ENCODE measurements at places on chromosomes 2 and 18.
A peak's percentile ranks its signal among the peaks of the same experiment; 100 is the strongest.

DNA sequence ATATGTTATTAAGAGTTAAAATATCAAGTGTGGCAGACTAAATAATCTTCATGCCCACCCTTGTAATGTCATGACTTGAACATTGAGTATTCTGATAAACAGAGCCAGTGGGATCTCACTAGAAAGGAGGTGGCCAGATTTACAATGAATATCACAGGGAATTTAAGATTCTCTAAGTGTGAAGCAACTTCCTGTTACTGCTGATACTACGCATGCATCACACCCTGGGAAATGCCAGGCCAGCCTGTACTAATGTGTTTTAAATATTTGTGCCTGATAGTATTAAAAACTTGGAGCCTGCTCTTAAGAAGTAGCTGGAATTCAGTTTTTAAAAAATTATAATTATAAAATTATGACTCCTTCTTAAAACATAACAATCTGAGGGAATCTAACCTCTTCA is 148.3 kb downstream of the LAMA3 start:
- no peak for DNase-seq

DNA sequence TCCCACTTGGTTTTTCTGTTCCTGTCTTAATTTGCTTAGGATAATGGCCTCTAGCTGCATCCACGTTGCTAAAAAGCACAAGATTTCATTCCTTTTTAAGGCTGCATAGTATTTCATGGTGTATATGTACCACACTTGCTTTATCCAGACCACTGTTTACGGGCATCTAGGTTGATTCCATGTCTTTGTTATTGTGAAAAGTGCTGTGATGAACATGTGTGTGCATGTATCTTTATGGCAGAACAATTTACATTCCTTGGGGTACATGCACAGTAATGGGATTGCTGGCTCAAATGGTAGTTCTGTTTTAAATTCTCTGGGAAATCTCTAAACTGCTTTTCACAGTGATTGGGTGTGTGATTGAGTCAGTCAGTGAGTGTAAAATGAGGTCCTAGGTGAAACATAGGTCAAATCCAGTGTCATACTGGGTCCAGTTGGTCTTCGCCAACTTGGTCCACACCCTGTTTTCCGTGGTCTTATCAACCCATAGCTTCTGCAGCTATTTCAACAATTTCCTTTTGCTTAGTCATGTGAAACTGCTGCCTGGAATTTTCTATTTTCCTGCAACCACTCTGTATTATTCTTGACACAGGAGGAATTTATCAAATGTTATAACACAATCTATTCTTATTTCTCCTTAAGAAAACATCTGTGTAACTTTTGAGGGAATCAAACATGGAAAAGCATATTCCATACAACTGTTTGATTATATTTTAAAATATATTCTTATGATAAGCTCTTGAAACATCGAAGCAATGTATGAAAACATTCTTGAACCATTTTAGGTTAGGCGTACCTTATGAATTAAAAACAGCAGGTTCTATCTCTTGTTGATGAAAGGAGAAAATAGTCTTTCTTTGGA is 82.9 kb downstream of the ADCYAP1 start:
- peak; percentile 50 for DNase-seq

- DNase-seq: no peak
Measured at GRCh38 chr2:29105375-29105774, 9.8 kb upstream of the CLIP4 start.

DNA sequence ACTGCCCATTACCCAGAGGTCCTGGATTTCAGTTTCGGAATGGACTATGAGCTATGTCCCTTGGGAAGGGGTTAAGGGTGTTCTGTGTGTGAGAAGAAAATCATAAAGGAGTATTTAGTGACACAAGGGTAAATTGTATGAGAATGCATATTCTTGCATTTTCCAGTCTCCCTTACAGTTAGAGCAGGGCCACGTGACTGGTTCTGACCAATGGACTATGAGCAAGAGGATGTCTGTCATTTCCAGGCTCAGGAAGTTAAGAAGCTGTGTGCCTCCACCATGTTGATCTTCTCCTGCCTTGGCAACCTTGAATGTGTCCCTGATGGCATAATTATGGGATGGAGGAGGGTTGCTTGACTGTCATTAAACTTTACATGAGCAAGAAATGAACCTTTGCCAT is 94.9 kb downstream of the DHRS9 start:
- no peak for DNase-seq

- no peak for DNase-seq
Measured at GRCh38 chr18:43961722-43962121, 684.4 kb upstream of the SYT4 start.

GRCh38 chr2:240584486-240585031 is 2.0 kb upstream of the CAPN10 start:
- peak; percentile 53 for DNase-seq

DNA sequence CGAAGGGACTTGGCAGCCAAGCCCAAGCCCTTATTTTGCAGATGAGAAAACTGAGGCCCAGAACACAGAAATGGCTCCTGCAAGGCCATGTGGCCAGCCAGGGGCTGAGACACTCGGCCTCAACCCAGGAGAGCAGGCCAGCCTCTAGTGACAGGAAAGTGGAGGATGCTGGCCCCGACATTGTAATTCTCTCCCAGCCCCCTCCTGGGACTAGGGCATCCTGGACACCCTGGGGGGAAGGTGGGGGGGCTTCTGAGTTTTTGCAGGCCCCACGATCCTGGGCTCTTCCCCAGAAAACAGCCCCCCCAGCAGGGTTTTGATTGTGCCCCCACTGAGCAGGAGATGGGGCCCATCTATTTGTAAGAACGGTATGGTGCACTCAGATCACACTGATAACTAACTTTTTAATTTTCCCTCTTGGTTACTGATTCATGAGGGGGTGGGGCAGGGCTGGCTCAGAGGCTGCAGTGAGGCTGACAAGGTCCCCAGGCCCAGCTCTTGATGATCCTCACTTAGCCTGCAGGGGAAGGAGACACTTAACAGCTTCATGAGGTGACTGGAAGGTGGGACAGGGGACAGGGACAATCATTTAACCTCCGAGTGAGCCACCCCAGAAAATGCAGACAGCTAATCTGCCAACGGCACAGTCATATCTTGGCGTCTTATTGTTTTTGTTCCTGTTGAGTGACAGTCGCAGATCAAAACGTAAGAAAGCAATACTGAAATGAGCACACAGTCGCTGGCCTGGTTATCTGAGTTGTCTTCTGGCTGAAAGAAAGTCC is 18.9 kb downstream of the SMAD7 start:
- DNase-seq: no peak

- no peak for DNase-seq
Measured at GRCh38 chr18:22260208-22260820, 90.9 kb downstream of the GATA6 start.

- no peak for DNase-seq
Measured at GRCh38 chr2:222319586-222320435, 21.0 kb upstream of the PAX3 start.

GRCh38 chr18:3857544-3857943 is 407.6 kb downstream of the TGIF1 start:
- no peak for DNase-seq

GRCh38 chr2:190574169-190574568 is 39.6 kb upstream of the NEMP2 start:
- DNase-seq: no peak

DNA sequence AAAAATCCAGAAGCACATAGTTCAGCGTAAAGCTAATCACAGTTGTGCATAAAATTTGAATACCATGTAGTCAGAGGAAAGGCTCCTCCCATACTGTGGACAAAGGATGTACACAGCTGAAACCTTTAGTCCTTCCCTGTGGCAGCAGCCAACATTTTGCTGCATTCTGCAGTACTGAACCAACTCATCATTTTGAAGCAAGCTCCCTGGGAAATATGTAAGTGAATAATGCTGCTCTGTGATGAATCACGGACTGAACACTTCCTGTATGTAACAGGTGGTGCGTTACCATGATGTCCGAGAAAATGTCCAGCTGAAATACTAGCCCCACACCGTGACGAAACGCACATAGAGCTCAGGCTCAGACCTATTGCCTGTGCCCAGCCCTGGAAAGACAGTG is 421.1 kb upstream of the RAB12 start:
- no peak for DNase-seq

- no peak for DNase-seq
Measured at GRCh38 chr2:36197181-36197971, 158.2 kb upstream of the CRIM1 start.

- DNase-seq: no peak
Measured at GRCh38 chr2:31334311-31335026, 80.1 kb downstream of the XDH start.

DNA sequence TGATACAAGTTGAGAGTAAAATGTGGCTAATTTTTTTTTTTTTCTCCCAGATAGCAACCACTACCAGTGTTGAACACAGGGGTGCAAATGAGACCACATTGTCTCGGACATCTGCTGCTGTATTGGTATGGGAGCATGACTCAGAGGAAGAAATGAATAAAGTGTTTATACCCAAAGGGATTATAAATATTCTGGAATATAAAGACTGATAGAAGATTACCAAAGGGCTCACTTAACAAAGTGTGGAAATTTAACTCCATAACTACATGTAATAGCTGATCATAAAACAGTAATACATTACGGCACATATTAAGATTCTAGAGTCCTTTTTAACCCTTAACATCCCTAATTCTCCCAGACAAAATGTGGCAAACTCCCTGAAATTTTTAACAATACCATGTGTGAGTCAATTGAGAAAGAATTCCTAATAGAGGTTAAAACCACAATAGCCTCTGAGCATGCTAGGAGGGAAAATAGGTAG is 1023.0 kb upstream of the ACVR2A start:
- no peak for DNase-seq

- no peak for DNase-seq
Measured at GRCh38 chr18:35076135-35076924, 35.1 kb downstream of the MAPRE2 start.

GRCh38 chr2:96772903-96773671 is 12.4 kb downstream of the CNNM4 start:
- DNase-seq: peak; percentile 41

DNA sequence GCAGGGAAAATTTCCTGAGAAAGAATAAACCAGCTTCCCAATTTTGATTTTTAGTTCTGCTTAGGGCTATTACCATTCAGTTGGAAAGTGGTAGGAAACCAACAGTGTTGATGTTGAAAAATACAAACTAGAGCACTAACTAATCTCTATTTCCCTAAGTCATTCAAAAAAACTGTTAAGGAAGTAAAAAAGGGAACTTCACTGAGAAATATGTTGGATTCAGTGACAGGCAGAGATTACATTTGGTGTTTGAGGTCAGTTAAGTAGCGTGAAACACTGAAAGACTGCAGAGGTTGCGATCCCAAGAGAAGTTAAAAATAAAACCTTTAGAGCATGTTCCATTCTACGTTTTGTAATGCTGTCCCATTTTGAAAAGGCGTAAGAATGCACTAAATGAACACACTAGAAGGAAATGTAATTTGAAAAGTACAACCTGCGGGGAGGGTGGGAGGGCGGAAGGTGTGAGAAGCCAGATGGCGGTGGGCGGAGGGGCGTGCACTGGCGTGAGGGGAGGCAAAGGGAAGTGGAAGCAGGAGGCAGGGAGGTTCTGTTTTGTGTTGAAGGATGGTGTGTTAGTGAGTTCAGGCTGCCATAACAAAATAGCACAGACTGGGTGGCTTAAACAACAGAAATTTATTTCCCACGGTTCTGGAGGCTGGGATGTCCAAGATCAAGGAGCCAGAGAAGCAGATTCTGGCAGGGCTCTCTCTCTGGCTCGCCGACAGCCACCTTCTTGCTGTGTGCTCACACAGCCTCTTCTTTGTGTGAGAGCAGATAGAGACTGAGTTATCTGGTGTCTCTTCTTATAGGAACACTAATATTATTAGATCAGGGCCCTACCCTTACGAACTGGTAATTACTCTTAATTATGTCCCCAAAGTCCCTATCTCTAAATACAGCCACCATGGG is 94.3 kb upstream of the KCTD1 start:
- DNase-seq: no peak

DNA sequence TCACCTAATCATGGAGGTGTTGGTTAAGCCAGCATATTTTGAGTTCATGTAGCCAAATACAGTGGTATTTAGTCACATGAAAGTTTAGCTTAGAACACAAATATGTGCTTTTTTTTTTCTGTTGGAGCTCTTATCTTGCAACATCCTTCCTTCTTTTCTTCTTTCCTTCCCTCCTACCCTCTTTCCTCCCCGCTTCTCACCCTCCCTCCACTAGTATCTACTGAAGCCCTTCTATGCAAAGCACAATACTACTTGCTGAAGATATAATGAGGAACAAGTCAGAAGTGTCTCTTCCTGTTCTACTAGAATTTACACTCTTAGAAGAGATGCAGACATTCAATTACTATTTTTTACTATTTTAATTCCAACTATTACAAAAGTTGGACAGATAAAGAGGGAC is 105.0 kb upstream of the ITGA4 start:
- no peak for DNase-seq

GRCh38 chr18:62585274-62586150 is 62.7 kb downstream of the ZCCHC2 start:
- DNase-seq: no peak

GRCh38 chr2:47905386-47906156 is 727 bp downstream of the FBXO11 start:
- DNase-seq: peak; percentile 51

- no peak for DNase-seq
Measured at GRCh38 chr2:183723278-183723677, 599.0 kb downstream of the NUP35 start.

GRCh38 chr2:105518897-105519296 is 120.0 kb upstream of the FHL2 start:
- DNase-seq: peak; percentile 56

- no peak for DNase-seq
Measured at GRCh38 chr18:14912967-14913366, 165.0 kb downstream of the ANKRD30B start.

DNA sequence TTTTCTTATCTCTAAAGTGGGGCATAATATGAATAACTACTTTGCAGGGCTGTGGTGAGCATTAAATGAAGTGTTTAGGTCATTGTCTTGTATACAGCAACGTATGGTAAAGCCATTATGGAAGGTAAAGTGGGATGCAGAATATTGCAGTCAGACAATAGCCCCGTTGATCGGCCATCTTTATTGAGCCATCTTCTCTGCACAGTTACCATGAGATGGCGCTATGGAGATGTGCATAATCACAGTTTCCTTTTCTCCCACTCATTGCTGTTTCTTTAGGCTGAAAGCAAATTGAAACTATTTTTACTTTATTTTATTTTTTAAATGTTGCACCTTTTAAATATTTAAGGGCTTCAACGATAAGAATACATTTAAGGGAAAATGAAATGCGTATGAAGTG is 108.9 kb downstream of the THSD7B start:
- DNase-seq: peak; percentile 11

All from hematopoietic multipotent progenitor cell treated with erythropoietin and hydrocortisone succinate and interleukin-3 and kit ligand, for 8 days (in vitro differentiated cells).